ENCODE measurements at places on chromosomes 5 and 9.

GRCh38 chr9:129343424-129344375, 165.6 kb upstream of the IER5L start:
- DNase-seq: no peak

- DNase-seq: no peak
These were observed 27.3 kb downstream of the NIPAL4 start for GRCh38 chr5:157487358-157487757.

DNA sequence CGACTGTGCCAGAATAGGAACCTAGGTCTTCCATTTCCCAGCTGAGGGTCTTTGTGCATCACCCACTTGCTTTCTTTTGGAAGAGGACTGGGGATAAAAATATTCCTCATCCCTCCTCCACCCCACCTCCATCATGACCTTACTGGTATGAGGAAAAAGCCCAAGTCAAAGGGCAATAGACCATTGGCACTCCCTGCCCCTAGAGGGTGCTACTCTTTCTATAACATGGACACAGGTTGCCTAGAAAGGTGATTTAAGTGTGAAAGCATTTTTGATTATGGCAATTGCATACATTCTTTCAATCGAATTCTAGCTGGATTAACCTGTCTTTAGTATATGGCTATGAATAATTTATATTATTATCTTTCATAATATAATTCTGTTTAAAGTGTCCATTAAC, 22.8 kb upstream of the ZNF618 start:
- DNase-seq: no peak

- DNase-seq: no peak
These were observed 59.5 kb downstream of the RORB start for GRCh38 chr9:74556685-74557084.

DNA sequence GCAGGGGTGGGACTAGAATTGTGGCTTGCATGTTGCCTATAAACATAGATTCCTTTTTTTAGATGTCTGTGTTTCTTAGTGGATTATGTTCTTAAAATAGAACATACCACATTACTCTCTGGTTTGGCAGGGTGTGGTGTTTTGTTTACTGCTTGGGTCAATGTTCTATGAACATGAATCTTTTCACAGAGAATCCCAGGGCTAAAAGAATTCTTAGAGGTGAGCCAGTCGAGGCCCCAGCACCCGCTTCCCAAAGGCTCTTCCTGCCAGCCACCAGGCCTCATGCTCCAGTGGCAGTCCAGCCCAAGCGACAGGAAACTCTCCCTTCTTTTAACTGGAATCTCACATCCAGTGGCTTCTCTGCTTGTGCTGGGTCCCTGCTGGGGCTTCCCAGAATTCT, 126.6 kb downstream of the C9orf152 start:
- DNase-seq: no peak

DNA sequence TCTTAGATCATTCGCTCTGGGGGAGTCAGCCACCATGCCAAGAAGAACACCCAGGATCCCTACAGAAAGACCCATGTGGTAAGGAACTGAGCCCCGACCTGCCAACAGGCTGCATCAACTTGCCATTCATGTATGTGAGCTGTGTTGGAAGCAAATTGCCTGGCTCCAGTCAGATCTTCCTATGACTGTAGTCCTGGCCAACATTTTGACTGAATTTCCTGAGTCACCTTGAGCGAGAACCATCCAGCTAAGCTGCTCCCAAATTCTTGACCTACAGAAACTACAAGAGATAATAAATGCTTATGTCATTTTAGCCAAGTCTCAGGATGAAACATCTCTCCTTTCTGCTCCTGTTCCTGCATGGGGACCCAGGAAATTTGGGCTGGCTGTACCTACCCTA, 40.0 kb upstream of the SLC44A1 start:
- DNase-seq: no peak

DNA sequence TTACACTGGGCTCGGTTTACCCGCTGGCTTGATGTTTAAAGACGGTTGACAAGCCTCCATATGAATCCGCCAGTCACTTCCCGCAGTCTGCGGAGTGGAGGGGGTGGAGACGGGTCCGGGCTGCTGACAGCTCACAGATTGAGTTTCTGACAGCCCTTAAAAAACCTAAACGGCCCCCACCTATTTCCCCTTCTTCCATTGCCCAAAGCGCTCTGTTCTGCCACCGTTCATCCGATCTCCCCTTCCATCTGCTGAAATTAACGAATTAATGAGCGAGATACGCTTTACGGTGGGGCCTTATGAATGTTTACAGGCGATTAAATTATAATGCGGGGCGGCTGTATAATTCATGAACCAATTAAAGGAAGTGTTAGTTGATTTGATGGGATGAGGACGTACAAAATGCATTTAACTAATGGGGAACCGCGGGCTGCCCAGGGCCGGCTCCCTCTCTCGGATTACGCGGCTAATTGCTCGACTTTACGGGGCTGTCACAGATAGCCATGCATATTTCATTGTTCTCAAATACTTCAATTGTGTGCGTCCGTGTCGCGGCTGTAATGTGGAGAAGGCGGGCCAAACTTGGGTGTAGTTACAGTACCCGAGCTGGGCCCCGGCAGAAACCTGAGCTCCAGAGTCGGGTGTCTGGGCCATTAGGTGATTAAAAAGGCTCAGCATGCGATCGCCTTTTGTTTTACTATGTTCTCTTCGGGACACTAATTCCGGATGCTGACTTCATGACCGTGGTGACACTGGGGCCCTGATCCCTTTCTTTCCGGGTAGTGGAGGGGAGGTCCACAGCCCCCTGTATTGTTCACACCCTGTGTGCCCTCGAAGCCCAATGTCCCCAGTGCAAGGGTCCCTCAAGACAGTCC, 74.9 kb downstream of the GTF3C4 start:
- no peak for DNase-seq

GRCh38 chr5:58275516-58275915, 184.4 kb downstream of the PLK2 start:
- no peak for DNase-seq

Measured in activated naive CD4-positive, alpha-beta T cell treated with Interleukin-2 at 50 U/mL for 16 hours (primary cell).